ENCODE measurements at places on chromosomes 7 and 10.
A peak's percentile ranks its signal among the peaks of the same experiment; 100 is the strongest.

- DNase-seq = no peak
Observed at GRCh38 chr7:23291957-23292560, 7.1 kb upstream of the MALSU1 start.

GRCh38 chr10:71281646-71282322 lies 37.3 kb upstream of the SLC29A3 start:
- no peak for DNase-seq

- DNase-seq = no peak
Observed at GRCh38 chr10:128867210-128867609, 599.8 kb upstream of the MGMT start.

DNA sequence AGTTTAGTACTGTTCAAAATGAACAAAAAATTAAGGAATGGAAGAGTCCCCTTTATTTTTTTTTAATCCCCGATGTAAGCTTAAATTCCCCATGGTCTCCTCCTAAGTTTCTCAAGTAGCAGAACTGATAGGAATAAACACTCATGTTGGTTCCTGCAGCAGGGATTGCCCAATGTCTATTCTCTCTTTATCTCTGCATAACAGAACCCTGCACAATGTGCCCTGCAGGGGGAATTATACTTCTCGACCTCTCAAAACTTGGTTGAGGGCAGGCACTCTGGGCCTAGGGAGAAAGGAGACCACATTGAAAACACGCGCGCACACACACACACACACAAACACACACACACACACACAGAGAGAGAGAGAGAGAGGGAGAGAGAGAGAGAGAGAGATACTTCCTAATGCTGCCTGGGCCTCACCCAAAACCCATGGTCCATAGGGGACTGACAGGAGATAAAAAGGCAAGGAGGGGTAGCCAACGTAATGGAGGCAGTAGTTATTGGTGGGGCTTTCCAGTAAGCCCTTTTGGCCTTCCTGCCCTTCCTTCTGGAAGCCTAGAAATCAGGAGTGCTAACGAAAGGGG lies 22.7 kb downstream of the JAZF1 start:
- DNase-seq = no peak

DNA sequence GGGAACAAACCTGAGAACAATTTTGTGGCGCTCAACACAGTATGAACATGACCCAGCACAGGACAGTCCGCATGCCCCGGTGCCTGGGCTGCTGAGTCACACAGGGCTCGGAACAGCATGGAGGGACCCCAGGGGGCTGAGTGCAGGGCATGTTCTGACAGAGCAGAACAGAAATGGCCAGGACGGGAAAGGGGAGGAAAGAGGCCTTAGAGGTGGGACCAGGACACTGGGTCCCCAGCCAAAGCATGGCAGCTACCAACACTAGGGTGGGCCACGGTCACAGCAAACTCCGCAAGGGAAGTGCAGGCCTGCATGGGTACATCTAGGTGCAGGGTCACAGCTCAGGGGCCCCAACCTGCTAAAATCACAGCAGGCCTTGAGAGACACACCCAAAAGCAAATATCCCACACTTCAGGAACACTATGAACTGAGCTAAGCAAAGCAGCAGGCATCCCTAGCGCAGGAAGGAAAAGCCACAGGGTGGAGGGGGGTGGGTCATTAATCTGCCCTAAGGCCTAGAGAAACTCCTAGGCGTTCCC lies 5.6 kb downstream of the IMPDH1 start:
- DNase-seq = no peak

DNA sequence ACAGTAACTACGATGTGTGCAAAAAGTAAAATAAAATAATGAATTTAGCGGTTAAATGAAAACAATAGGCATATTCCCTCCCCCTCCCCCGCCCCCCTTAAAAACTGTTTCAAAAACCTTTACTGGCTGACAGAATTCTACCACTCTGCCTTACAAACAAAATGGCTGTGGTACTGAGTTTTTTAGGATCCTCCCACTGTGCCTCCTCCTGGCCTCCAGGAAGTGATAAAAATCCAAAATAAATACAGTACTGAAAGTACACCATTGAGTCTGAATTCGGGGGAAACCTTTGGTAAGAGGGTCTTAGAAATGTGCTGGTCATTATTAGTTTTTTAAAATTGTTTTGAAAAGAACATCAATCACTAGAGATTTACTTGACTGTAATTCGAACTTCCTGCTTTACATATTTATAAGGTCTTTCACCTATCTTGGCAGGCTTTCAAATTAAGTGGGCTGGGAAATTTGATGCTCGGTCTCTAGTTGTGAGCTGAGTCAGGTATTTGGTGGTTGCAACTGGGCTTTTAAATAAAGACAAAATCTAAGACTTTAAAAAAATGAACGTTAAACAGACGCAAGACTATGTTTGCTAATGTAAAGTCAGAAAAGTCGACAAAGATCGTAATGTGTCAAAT lies 32.5 kb upstream of the EPC1 start:
- DNase-seq = peak; percentile 64

Measured in central memory CD4-positive, alpha-beta T cell (primary cell).